ENCODE measurements at places on chromosomes 1 and 21. TPM values are rescaled to one million over a fixed set of nuclear protein-coding genes. Genes with fewer than 3 reads are reported as not detected.

Gene AIRE
- total RNA-seq = not detected

Gene GBP6
- total RNA-seq = not detected

Gene EPB41
- total RNA-seq = 10.0 TPM

Gene PDC
- total RNA-seq = not detected

Gene PDZK1IP1
- total RNA-seq = not detected

Data from IMR-90 (cell line).